ENCODE measurements at places on chromosomes 13 and 19.

- no peak for DNase-seq
These were observed 148.7 kb downstream of the ZNF536 start for GRCh38 chr19:30520735-30521479.

DNA sequence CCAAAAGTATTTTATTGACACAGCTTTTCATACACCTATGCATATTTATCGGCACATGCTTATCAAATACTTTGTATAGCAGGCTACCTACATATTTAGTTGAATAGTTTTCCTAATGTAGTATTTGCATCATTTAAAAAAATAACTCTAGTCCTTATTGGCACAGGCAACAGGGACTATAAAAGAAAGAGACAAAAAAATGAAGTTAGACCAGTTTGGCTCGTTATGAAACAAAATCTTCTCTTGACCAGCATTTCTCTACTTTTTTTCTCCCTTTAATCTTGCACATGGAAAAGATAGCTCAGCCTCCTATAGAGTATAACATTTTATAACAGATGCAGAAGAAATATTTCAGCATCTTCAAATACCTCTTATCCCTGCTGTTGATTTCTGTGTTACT lies 794.8 kb upstream of the MIR17HG start:
- DNase-seq = no peak

DNA sequence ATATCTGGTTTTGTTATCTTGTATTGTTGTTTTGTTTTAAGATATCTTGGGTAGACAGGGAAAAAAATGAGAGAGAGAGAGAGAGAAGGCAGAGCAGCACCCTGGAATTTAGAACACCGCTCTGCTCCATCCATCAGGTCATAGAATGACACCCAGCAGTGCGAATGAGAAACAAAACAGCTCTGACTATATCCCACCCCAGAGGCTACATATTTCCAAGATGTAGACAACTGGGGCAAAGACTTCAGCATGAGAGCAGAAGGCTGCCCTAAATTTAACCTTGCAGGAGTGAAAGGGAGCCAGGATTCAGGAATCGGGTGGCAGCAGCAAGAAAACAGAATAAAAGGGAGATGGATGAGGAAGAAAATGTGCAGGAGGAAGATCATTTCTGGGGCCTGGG lies 46.5 kb downstream of the TNFSF13B start:
- no peak for DNase-seq

GRCh38 chr19:50204811-50205675 lies 1.6 kb downstream of the MYH14 start:
- DNase-seq = no peak

DNA sequence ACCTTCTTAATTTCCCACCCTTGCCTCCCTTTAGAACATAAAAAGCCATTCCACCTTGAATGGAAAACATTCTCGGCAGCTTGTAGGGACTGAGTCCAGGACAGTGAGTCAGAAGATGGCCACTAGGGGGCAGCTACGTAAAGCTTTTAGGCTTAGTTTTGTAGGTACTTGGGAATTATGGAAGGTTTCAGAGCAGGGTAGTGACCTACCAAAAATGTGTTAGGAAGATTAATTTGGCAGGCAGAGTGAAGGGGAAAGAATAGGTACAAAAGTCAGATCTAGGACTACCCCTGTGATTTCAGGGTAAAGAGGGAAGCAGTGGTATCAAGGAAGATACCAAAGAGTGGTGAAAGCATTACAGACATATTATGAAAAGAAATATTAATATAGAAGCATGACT lies 198.4 kb downstream of the NDFIP2 start:
- DNase-seq = peak; percentile 9

DNA sequence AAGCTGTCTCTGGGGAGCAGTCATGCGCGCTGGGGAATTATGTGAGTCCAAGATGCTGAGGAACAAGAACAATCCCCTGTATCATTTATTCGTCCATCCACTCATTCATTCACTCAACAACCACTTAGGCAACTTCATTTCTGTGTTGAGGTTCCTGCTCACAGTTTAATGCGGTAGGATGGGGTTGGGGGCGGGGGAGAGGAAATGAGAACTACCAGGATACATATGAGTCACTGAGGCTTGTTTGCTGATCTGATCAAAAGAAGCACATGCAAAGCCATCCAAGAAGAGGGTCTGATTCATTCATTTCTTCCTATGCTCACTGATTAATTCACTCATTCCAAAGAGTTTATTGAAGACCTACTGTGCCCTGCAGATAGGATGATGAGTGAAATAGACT lies 20.9 kb downstream of the ZNF536 start:
- no peak for DNase-seq

- no peak for DNase-seq
These were observed 10.4 kb upstream of the PDX1 start for GRCh38 chr13:27909378-27909777.

GRCh38 chr19:49149652-49150105 lies 5.5 kb downstream of the HRC start:
- DNase-seq = no peak

GRCh38 chr19:41853768-41854167 lies 6.3 kb upstream of the RPS19 start:
- no peak for DNase-seq

GRCh38 chr13:40064154-40065097 lies 409.0 kb downstream of the COG6 start:
- DNase-seq = no peak

DNA sequence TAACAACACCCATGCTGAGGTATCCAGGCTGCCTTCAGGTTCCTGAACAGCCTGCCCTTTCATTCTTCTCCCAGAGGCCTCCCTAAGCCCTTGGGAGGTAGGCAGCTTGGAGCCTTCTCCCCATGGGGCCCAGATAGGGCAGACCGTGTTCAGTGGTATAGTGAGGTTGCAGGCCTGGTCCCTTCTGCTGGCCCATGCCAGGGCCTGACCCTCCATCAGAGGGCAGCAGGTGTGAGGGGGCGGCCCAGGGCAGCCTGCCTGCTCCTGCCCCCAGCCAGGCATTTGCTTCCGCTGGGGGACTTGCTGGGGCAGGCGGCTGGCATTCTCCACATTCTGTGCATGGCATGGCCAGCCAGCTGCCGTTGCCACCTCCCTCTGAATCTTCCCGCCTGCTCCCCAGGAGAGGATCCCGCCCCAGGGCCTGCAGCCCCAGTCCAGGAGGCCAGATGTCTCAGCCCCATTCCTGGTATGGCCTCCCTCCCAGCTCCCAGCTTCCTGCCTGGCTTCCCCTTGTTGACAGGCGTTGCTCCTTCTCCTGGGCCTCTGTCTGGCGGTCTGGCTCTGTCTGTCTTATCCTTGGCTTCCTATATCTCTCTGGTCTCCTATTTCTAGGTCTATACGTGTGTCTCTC lies 8.9 kb downstream of the CIC start:
- DNase-seq = no peak

DNA sequence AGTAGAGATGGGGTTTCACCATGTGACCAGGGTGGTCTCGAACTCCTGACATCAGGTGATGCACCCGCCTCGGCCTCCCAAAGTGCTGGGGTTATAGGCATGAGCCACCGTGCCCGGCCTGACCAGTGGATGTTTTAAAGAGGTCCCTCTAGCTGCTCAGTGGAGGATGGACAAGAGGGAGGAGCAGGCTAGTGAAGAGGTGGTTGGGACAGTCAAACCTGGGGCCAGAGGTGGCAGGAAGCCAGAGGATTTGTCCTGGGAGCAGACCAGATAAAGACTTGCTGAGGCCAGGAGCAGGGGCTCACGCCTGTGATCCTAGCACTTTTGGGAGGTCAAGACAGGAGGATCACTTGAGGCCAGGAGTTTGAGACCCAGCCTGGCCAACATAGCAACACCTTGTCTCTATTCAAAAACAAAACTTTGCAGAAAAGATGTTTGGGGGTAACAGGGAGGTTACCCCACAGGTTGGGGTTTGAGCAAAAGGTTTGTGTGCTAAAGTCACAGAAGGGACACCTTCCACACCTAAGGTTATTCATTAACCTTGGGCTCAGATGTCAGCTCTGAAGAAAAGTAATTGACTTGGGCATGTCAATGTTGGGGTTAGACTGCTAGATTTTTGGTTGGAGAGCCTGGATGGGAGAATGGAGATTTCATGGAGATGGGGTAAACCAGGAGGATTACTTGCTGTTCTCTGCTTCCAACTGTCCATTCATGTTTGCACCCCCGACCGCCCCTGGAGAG lies 9.0 kb downstream of the BCAM start:
- DNase-seq = no peak

GRCh38 chr19:41696402-41697197 lies 8.5 kb upstream of the CEACAM7 start:
- no peak for DNase-seq

DNA sequence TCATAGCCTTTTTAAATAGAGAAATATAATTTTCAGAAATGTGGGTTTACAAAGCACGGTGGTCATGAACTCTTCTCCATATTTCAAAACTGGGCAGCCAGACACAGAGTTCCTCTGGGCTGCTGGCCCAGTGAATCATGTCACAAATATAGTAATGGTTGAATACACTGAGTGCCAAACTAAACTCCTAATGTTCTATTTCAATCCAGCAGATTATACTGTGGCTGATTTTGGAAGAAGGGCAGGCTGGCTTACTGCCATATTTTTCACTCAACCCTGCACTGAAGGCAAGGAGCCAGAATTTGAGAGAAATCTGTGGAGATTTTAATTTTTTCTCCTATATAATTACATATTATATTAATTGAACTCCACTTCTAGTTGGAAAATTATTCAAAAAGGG lies 17.0 kb upstream of the PRR20A start:
- DNase-seq = no peak

DNA sequence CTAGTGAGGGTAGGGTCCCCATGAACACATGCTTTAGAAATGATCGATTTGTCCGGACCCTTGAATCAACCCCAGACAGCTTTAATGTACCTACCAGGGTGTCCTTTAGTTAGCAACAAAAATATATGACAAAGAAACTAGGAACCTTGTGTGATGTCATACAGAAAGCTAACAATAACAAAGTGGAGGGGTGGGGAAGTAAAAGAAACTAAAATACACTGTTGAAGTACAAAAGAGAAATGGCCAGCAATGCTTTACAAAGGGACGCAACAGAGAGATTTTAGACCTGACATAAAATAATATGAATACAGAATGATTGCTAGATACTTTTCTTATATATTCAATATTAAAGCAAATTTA lies 40.0 kb downstream of the DZIP1 start:
- no peak for DNase-seq

- DNase-seq = no peak
These were observed 2.0 kb upstream of the EBPL start for GRCh38 chr13:49693191-49693733.

GRCh38 chr13:61247149-61247936 lies 168.3 kb downstream of the PCDH20 start:
- no peak for DNase-seq

DNA sequence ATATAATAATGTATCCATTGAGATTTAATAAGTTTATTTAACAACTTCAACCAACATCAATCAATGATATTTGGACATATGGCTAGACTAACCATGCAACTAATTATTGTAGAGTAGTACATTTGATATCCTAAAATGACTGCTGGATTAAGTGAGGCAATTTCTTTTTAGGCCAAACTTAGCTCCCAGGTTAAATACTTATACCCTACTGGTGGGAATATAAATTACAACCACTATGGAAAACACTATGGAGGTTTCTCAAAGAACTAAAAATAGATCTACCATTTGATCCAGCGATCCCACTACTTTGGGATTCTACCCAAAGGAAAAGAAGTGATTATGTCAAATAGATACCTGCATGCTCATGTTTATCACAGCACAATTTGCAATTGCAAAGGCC lies 345.8 kb downstream of the RBM26 start:
- DNase-seq = no peak

GRCh38 chr13:109874484-109875454 lies 88.4 kb upstream of the IRS2 start:
- DNase-seq = no peak

GRCh38 chr19:34094960-34095359 lies 77.3 kb upstream of the LSM14A start:
- DNase-seq = no peak

- DNase-seq = peak; percentile 71
These were observed 158.8 kb downstream of the KDM4B start for GRCh38 chr19:5127717-5128116.
